ENCODE measurements at places on chromosomes 6 and 20. TPM values are rescaled to one million over a fixed set of nuclear protein-coding genes. Genes with fewer than 3 reads are reported as not detected.
A peak's percentile ranks its signal among the peaks of the same experiment; 100 is the strongest.

Gene BCAS4
- total RNA-seq, result 12.2 TPM

DNA sequence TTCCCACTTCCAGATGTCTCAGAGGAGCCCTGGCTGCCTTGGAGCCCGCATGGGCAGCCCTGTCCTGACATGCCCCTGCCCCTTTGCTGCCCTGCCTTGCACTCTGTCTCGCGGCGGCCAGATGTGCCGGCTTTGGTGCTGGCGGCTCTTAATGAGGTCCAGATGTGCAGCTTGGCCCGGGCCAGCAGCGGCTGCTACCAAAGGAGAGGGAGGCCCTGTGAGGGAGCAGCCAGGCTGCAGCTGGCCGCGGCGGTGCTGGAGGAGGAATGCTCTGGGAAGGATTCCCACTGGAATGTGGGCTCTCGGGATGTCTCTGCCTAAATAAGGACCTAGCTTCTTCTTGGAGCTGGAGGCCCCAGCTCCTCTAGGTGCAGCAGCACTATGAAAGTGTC is 72.4 kb downstream of the FGD2 start:
- peak; percentile 85 for DNase-seq

GRCh38 chr6:110688661-110689268 is 126.5 kb downstream of the CDK19 start:
- DNase-seq, result no peak

GRCh38 chr20:37511610-37512275 is 9.3 kb upstream of the NNAT start:
- no peak for DNase-seq

All from ureter (tissue), 1 donor.